ENCODE measurements at places on chromosomes 1 and 21. TPM values are rescaled to one million over a fixed set of nuclear protein-coding genes. Genes with fewer than 3 reads are reported as not detected.

CFAP141 gene
- not detected for polyA plus RNA-seq

- DNase-seq: no peak
Measured at GRCh38 chr1:114259511-114260160, 106.0 kb upstream of the SYT6 start.

- no peak for DNase-seq
Measured at GRCh38 chr1:105459759-105460158, 1596.7 kb upstream of the PRMT6 start.

DNA sequence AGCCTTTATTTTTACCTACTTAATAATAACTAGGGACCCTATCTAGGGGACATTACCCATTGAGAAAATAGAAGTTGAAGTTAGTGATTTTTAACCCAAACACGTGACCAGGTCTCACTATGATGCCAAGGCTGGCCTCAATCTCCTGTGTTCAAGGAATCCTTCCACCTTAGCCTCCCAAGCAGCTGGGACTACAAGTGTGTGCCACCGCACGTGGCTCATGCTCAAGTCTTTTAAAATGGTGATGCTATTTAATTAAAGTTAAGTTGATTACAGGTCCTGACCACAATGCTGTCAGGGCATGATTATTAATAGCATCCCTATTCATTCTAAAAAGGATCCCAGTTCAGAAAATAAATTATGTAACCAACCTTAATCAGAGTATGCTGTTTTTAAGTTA, 25.0 kb downstream of the FUBP1 start:
- no peak for DNase-seq

Measured in left renal cortex interstitium (tissue), 4 donors.